Neural progenitor cell (in vitro differentiated cells): ENCODE measurements at places on chromosomes 5 and 9.

- peaks cover 11% of the 10 kb centered on the region for H3K4me1 ChIP-seq
- no peak overlapping the region for H3K4me3 ChIP-seq
- no peaks in the 10 kb centered on the region for H3K36me3 ChIP-seq
- no peak overlapping the region for H3K27ac ChIP-seq
Observed at GRCh38 chr5:1548702-1549474, 25.1 kb upstream of the LPCAT1 start.

DNA sequence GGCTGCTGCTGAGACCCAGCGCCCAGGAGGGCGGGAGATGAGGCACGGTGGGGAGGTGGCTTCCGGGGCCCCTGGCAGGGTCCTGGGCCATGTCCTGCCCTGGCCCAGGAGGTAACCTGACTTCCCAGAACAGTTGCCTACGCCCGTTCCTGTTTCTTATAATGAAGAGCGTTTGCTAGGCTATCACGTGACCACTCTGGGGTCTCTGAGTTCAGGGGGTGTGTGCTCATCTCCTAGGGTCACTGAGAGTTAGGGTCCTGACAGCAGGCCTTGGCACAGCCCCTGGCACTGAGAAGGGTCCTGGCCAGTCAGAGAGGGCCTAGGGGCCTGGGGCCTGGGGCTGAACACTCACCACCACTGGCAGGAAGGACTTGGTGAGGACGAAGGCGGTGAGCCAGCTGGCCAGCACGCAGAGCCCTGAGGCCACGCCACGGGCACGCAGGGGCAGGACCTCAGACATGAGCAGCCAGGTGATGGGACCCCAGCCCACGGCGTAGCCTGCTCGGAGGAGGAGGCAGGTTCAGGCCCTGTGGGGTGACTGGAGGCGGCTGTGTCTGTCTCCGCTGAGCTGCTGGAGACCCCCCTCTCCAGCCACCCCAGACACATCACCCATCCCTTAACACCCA, 6.0 kb downstream of the SLC2A6 start:
- no peak overlapping the region for H3K4me3 ChIP-seq
- peaks cover 2% of the 10 kb centered on the region for H3K4me1 ChIP-seq
- no peak for DNase-seq
- no peaks in the 10 kb centered on the region for H3K36me3 ChIP-seq
- H3K27ac ChIP-seq = no peak overlapping the region

GRCh38 chr5:171997011-171997410, 9.4 kb downstream of the FBXW11 start:
- peak overlapping the region; percentile 17 for H3K27ac ChIP-seq
- H3K4me1 ChIP-seq = peaks cover 35% of the 10 kb centered on the region
- no peak overlapping the region for H3K4me3 ChIP-seq
- H3K27me3 ChIP-seq = no peaks in the 10 kb centered on the region
- no peaks in the 10 kb centered on the region for H3K36me3 ChIP-seq

GRCh38 chr9:128206916-128207910, 4.0 kb downstream of the DNM1 start:
- no peak overlapping the region for H3K27ac ChIP-seq
- no peak for DNase-seq
- no peak overlapping the region for H3K4me3 ChIP-seq
- H3K36me3 ChIP-seq = no peaks in the 10 kb centered on the region
- H3K27me3 ChIP-seq = no peaks in the 10 kb centered on the region
- H3K4me1 ChIP-seq = peaks cover 8% of the 10 kb centered on the region

- DNase-seq = no peak
- H3K4me3 ChIP-seq = no peak overlapping the region
- H3K27me3 ChIP-seq = no peaks in the 10 kb centered on the region
- peaks cover 19% of the 10 kb centered on the region for H3K36me3 ChIP-seq
Observed at GRCh38 chr9:112647596-112647995, 70.3 kb downstream of the INIP start.

- no peak overlapping the region for H3K27ac ChIP-seq
- no peak for DNase-seq
- H3K4me3 ChIP-seq = no peak overlapping the region
- H3K4me1 ChIP-seq = no peaks in the 10 kb centered on the region
- H3K27me3 ChIP-seq = no peaks in the 10 kb centered on the region
Observed at GRCh38 chr5:106545325-106545724, 1125.4 kb downstream of the EFNA5 start.

DNA sequence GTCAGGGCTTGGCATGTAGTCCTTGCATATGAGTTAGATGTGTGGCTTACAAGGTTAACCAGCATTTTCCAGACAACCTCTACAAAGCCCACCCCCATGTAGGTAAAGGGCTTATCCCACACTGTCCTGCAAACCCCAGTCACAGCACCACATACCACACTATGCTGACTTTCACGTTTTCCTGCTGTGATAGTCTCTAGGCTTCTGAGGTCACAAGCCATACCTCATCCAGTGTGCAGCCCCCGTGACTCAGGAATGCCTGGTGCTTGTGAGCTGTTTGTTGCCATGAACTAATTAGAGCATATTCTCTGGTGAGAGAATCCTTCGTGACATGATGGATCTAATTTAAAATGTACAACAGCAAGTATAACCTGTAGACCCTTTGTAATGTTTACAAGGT, 50.8 kb downstream of the ERAP1 start:
- H3K27ac ChIP-seq = no peak overlapping the region
- H3K4me3 ChIP-seq = no peak overlapping the region
- H3K4me1 ChIP-seq = no peaks in the 10 kb centered on the region
- peak; percentile 4 for DNase-seq

- no peak overlapping the region for H3K27ac ChIP-seq
- no peaks in the 10 kb centered on the region for H3K27me3 ChIP-seq
- peaks cover 24% of the 10 kb centered on the region for H3K4me1 ChIP-seq
Observed at GRCh38 chr5:151480384-151481293, 33.2 kb downstream of the SLC36A1 start.

GRCh38 chr5:39757131-39757530, 332.4 kb upstream of the DAB2 start:
- no peak for DNase-seq
- H3K4me3 ChIP-seq = no peak overlapping the region
- H3K36me3 ChIP-seq = no peaks in the 10 kb centered on the region
- H3K4me1 ChIP-seq = no peaks in the 10 kb centered on the region
- no peak overlapping the region for H3K27ac ChIP-seq
- no peaks in the 10 kb centered on the region for H3K27me3 ChIP-seq

DNA sequence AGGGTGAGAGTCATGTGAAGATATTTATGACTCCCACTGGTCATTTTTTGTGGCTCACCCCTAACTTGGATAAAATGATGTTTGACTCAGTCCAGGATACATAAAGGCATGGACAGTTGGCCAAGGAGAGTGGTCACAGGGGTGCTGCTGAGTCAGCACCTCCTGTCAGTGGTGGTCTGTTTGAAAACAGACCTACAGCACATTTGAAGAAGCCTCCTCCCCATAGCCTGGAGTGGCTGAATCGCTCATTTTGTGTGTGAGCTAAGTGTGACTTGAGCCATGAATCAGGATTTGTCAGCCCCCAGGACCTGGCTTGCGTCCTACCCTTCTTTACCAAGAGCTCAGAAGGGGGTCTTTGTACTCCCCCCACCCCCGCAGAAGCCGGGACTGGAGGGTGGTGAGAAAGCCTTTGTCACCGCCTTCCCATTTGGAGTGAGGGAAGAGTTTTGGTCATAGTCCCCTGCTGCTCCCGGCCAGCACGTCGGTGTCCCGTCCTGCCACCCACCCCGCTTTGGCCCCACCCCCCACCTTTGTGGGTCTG, 35.6 kb downstream of the TRIO start:
- no peak overlapping the region for H3K27ac ChIP-seq
- peak overlapping the region; percentile 20 for H3K4me3 ChIP-seq
- peak; percentile 78 for DNase-seq
- H3K4me1 ChIP-seq = peaks cover 46% of the 10 kb centered on the region
- no peaks in the 10 kb centered on the region for H3K27me3 ChIP-seq

DNA sequence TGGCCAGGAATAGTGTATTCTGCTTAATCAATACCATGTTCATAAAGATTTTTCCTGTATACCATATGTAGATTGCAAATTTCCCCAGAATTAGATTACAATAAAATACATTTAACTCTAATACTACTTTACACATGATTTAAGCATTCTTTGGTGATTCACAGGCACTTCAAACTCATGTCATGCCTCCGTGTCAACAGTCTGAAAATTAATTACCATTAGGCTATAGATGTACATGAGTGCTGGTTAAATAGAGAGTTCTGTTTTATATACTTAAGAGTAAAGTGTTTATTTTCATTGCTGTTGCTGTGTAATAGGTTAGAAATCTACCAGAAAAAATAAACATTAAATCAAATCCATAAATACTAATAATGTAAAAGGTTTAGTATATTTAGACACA, 159.8 kb downstream of the ZSWIM6 start:
- no peak for DNase-seq
- H3K36me3 ChIP-seq = no peaks in the 10 kb centered on the region
- no peaks in the 10 kb centered on the region for H3K27me3 ChIP-seq

DNA sequence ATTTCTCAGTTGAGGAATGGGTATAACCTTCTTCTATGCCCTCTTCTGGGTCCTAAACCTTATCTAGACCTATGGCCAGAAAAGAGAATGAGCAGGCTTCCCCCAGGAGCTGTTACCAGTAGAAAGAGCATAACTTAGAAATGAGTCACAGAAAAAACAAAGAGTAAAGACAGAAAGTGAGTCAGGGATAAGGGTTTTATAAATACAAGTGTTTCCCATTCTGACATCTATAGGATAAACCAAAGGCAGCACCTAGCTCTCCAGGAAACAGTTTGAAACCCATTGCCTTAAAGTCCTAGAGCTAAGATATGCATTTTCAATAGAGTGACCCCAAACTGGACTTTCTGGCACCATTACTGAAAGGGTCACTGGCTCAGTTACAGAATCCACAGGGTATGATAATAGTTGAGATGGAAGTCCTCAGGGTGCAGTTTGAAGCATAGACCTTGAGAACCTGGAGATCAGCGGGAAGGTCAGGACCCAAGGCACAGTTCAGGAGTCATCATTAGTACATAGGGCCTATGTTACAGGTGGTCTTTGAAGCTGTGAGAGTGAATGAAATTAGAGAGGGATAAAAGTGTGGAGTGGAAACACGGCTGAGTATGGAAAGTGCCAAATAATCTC, 42.7 kb upstream of the LIFR start:
- no peak for DNase-seq
- no peaks in the 10 kb centered on the region for H3K36me3 ChIP-seq
- no peak overlapping the region for H3K27ac ChIP-seq

DNA sequence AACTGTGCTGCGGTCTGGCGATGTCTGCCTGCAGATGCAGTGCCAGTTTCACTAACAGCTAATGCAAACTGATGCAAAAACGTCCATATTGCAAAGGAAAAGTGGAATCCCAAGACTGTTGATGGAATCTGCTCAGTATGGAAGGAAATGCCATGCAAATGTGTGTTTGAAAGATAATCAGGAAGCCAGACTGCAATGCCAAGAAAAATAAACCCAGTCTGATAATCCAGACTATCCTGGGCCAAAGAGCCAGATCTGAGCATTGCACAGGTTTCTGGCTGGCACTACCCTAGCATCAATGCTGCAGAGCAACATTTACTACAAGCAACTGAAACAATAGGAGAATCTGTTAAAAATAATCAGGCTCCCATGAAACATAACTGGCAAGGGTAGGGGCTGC, 130.3 kb downstream of the FSTL4 start:
- no peaks in the 10 kb centered on the region for H3K27me3 ChIP-seq
- DNase-seq = no peak
- H3K4me3 ChIP-seq = no peak overlapping the region
- H3K36me3 ChIP-seq = no peaks in the 10 kb centered on the region

- no peak overlapping the region for H3K27ac ChIP-seq
- no peaks in the 10 kb centered on the region for H3K36me3 ChIP-seq
- no peaks in the 10 kb centered on the region for H3K27me3 ChIP-seq
- H3K4me1 ChIP-seq = no peaks in the 10 kb centered on the region
Observed at GRCh38 chr9:36930941-36931340, 103.1 kb downstream of the PAX5 start.

DNA sequence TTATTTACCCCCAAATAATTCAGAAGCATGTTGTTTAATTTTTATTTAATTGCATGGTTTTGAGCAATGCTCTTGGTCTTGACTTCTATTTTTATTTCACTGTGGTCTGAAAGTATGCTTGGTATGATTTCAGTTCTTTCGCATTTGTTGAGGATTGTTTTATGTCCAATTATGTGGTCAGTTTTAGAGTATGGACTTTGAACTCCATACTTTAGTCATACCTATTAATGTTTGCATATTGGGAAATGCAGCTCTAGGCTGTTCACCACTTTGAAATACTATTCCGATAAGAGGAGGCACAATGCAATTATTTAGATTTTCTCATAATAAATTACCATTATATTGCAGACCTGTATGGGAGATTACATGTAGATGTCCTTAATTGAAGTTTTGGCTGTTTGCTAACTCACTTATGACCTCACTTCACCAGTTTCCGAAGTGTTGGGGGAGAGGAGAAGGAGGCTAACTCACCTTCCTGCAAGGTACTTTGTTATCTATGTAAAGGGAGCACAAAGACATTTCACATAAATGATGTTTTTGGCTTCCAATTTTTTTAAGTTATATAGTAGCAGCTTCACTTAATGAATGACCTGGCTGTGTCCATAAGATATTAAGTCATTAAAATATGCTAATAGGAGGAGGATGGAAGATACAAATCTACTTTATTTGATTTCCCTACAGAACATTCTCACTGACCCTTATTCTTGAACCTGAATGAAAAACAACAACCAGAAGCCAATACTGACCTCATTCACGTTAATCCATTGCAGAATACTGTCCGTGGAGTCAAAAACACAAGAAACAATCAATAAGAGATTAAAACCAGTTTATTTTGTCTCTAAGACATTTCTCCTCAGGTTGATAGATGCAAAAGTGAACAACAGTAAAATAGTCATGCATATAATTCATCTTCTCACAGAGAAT, 970.3 kb upstream of the ARRDC3 start:
- H3K4me3 ChIP-seq = no peak overlapping the region
- no peaks in the 10 kb centered on the region for H3K4me1 ChIP-seq
- H3K36me3 ChIP-seq = no peaks in the 10 kb centered on the region
- no peak overlapping the region for H3K27ac ChIP-seq
- no peaks in the 10 kb centered on the region for H3K27me3 ChIP-seq

GRCh38 chr5:112635276-112635675, 102.4 kb upstream of the APC start:
- H3K4me1 ChIP-seq = no peaks in the 10 kb centered on the region
- no peaks in the 10 kb centered on the region for H3K27me3 ChIP-seq
- no peaks in the 10 kb centered on the region for H3K36me3 ChIP-seq
- no peak overlapping the region for H3K4me3 ChIP-seq
- no peak overlapping the region for H3K27ac ChIP-seq

GRCh38 chr5:110463106-110463505, 263.4 kb downstream of the TMEM232 start:
- no peaks in the 10 kb centered on the region for H3K4me1 ChIP-seq
- no peak overlapping the region for H3K4me3 ChIP-seq
- no peaks in the 10 kb centered on the region for H3K27me3 ChIP-seq
- no peak for DNase-seq
